Esophagus muscularis mucosa (tissue), 4 donors: ENCODE measurements at places on chromosomes 7 and 10. TPM values are rescaled to one million over a fixed set of nuclear protein-coding genes. Genes with fewer than 3 reads are reported as not detected.
A peak's percentile ranks its signal among the peaks of the same experiment; 100 is the strongest.

Gene TMEM176A
- 36.9 TPM for total RNA-seq

Gene GIMAP1
- total RNA-seq, result 13.0 TPM

Gene GBX1
- not detected for total RNA-seq

Gene WNT8B
- not detected for total RNA-seq

Gene PKD2L1
- not detected for total RNA-seq

Gene MMRN2
- total RNA-seq, result 24.9 TPM

DNA sequence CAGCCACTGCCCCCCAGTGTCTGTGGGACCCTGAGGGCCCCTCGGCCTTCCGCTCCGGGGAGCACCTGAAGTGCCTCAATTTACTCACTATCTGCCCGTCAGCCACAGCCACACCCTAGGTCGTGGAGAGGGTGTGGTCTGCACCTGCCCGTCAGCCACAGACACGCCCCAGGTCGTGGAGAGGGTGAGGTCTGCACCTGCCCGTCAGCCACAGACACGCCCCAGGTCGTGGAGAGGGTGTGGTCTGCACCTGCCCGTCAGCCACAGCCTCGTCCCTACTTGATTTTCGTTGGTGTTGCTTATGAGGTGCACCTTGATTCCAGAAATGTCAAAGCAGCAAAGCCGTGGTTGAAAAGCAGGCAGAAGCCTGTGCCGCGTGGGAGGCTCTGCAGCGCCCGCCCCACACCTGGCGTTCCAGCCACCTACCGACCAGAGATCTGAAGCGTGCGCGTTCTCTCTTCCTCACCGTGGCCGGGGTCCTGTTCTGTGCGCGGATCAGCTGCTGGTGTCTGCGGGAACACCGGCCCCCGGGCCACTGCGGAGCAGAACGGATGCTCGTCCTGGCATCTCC lies 101.6 kb downstream of the DYNC2I1 start:
- no peak for DNase-seq

DNA sequence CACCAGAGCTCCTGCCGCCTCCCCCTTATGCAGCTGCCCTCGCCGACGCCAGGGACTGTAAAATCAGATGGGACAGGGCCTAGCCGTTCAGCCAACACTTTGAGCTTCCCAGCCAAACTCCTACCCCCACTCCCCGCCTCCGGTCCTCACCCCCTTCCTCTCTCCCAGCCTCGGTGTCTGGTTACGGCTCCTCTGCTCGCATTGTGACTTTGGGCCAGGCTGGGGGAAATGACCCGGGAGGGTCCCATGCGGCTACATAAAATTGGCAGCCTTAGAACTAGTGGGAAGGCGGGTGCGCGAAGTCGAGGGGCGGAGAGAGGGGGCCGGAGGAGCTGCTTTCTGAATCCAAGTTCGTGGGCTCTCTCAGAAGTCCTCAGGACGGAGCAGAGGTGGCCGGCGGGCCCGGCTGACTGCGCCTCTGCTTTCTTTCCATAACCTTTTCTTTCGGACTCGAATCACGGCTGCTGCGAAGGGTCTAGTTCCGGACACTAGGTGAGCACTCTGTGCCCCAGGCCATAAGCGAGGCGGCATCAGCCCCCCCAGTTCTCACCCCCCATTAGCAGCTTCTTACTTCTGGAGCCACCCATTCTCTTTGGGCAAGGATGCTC lies at the start of gene KAZALD1:
TSS of gene KAZALD1 (plus strand) at position 366 of the 608 bp plus-strand sequence. CDS start 604 bp downstream, outside the sequence.
- no peak for DNase-seq

DNA sequence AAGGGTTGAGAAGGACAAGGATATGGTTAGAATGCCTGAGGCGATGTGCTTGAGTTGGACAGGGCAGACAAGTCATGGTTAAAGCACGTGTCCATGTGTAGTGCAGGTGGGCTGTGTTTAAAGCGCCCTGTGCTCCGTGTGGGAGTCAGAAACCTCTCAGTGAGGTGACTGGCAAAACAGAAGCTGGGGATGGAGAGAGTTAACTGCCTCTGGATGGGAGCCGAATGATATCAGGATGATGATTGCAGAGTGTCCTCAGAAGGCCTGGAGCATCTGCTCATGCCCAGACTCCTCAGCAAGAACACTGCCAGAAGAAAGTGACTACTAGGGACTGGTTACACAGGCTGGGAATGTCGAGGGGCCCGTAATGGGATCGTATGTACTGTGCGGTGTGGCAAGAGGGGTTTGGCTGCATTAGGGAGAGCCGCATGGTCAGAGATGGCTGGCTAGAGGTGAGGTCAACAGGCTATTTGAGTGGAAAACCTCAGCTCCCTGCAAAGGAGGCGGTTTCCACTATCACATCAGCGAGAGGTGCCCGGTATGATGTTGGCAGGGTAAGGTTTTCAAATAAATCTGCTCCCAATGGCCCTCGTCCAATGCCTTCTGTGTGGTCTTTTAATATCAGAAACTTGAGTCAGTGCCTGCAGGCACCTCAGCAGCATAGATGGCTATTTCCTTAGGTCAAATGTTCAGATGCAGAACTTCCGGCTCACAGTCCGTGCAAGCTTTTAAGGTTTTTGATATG lies 26.1 kb upstream of the MRC1 start:
- DNase-seq, result no peak

GRCh38 chr10:69516316-69516715 lies 56.9 kb downstream of the NEUROG3 start:
- DNase-seq, result peak; percentile 83

DNA sequence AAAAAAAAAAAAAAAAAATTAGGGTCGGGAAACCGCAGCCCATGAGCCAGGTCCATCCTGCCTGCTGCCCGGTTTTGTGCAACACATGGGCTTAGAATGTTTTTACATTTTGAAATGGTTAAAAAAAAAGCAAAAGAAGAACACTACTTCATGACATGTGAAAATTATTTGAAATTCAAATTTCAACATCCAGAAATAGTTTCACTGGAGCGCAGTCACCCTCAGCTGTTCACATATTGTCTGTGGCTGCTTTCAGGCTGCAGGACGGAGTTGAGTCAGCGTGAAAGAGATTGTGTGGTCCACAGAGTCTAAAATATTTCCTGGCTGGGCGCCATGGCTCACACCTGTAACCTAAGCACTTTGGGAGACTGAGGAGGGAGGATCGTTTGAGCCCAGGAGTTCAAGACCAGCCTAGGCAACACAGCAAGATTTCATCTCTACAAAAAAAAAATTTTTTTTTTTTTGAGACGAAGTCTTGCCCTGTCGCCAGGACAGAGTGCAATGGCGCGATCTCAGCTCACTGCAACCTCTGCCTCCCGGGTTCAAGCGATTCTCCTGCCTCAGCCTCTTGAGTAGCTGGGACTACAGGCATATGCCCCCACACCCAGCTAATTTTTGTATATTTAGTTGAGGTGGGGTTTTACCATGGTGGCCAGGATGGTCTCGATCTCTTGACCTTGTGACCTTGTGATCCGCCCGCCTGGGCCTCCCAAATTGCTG lies 63.9 kb upstream of the ECHDC3 start:
- DNase-seq, result no peak

DNA sequence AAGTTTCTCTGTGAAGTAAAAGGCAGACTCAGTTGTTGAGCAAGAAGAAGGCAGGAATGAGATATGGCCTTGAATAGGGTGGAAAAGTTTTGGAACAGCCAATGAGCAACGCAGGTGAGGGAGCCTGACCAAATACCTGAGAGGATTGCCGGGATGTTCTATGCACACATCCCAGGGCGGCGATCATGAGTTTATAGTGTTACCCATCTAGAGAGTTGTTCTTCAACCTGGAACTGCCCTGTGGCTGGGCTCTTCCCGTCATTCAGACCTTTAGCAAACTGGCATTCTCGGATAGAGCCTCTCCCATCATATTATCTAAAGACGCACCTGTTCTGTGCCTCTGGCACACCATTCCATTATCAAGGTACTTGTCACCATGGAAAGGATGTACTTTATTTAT lies 103.0 kb upstream of the KIF5B start:
- no peak for DNase-seq

GRCh38 chr10:51602326-51602725 lies 97.1 kb downstream of the CSTF2T start:
- no peak for DNase-seq

DNA sequence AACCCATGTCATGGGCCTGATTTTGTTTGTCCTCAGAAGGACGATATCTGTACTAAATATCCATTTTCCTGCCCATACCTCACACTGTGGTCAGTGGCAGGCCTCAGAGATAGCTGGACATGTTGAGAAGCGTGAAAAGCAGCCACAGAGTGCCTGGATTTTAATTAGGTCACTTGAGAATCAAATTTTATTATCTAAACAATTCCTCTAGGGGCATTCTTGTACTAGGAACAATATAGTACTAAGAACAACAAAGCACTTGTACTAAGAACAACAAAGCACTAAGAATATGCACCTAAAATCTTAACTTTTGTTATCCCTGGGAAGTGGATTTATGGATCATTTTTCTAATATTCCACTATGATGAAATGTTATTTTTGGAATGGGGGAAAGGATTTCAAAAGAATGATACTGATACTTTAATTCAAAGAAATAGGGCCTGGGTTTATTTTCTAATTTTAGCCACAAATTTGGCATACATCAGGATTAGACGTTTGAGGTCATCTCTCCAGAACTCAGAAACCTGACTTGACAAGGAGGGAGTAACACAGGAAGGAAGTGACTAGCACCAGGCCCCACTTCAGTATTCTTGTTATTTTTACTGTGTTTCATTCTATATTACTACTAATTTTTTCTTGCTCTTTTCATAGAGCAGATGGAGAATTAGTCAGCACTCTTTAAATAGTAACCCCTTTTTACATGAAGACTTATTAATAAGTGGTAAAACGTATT lies 112.2 kb downstream of the EXOC4 start:
- no peak for DNase-seq

- no peak for DNase-seq
Measured at GRCh38 chr10:25912866-25913265, 21.2 kb upstream of the MYO3A start.

GRCh38 chr7:2168615-2169311 lies 64.0 kb downstream of the MAD1L1 start:
- no peak for DNase-seq

DNA sequence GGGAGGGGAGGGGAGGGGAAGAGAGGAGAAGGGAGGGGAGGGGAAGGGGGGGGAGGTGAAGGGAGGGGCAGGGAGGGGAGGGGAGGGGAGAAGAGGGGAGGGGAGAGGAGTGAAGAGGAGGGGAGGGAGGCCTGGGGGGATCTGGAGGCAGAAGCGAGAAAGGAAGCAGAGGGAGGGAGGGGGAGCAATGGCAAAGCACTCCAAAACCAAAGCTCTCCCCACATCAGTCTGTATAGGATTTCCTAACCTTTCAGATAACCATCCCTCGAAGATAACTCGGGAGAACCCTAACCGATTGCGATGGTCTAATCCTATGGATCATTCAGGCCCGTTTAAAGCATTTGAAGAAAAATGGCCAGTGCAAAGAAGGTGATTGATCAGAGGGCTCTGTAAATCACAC lies 19.0 kb downstream of the EBF3 start:
- no peak for DNase-seq

DNA sequence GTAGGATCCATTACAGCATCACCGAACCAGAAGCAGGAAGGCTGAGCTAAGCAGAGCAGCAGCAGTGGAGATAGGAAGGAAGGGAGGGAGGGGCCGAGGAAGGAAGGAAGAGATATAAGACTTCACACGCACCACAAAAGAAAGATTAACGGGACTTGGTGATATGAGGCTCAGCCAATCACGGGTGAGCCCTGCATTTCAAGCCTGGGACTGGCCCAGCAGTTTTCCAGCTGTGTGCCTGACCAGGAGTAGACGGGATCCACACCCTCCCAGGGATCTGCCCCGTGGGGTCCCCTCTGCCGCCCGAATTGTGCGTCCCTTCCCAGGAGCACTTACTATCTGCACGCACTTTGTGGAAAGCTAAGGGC lies 16.2 kb downstream of the ATG9B start:
- DNase-seq, result no peak

- DNase-seq, result no peak
Measured at GRCh38 chr7:33667196-33667595, 238.1 kb upstream of the BMPER start.

DNA sequence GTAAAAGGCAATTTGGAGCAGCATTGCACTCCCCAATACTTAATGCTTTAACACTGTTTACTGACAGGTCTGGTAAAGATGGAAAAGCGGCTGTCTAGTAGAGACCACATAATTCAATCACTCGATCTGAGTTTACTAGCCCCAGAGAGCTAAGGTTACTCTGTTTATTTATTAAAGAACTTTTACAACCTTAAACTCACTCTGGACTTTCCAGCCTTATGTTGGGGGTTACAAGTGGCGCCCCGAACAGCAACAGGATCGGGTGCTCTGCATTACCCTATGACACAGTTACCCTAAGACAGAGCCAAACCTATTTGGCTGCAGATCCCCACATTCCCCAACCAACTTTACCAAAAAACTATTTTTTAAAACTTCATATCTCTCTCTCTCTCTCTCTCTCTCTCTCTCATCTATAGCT lies 43.9 kb downstream of the MRPS24 start:
- DNase-seq, result peak; percentile 5

DNA sequence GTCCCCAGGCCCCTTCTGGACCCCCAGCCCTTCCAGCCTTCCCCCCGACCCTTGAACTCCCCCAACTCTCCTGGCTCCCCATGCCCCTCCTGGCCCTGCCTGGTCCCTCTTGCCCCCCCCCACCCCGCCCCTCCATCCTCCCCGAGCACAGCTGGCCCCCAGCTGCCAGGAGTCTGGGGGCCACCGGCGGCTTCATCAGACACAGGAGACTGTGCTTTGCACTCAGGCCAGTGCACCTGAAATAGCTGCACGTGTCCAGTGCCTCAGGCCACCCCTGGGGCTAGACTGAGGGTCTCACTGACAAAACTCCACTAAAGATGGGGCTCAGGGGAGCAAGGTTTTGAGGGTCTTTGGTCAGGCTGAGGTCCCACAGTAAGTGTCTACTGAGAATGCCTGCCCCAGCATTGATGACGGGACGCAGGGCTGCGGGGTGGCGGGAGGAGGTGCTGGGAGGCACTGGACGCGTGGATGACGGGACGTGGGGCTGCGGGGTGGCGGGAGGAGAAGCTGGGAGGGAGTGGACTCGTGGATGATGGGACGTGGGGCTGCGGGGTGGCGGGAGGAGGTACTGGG lies 6.5 kb downstream of the FOXL3 start:
- DNase-seq, result no peak

- no peak for DNase-seq
Measured at GRCh38 chr7:4151926-4152549, 530.1 kb upstream of the FOXK1 start.

- DNase-seq, result no peak
Measured at GRCh38 chr10:11262494-11263345, 245.0 kb downstream of the CELF2 start.

DNA sequence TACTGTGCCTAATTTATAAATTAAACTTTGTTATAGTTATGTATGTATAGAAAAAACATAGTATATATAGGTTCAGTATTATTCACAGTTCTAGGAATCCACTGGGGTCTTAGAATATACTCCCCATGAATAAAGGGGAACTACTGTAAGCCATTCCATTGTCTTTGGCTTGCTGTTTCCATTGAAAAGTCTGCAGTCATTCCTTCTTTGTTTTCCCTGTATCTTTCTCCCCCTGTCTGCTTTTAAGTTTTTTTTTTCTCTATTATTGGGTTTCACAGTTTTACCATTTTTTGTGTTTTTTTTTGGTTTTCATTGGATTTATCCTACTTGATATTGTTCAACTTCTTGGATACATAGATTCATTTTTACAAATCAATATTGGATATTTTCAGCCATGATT lies 6.7 kb upstream of the PNLIP start:
- DNase-seq, result no peak

GRCh38 chr7:8201846-8202441 lies 60.0 kb downstream of the ICA1 start:
- no peak for DNase-seq

GRCh38 chr7:12467837-12468236 lies 64.2 kb upstream of the VWDE start:
- no peak for DNase-seq
